Activated CD4-positive, alpha-beta T cell treated with anti-CD3 and anti-CD28 coated beads, Interleukin-2, amount 10 ng/mL, durations not matched to agents 7 days and 5 days (primary cell): ENCODE measurements at places on chromosomes 13 and 19. TPM values are rescaled to one million over a fixed set of nuclear protein-coding genes. Genes with fewer than 3 reads are reported as not detected.

DNA sequence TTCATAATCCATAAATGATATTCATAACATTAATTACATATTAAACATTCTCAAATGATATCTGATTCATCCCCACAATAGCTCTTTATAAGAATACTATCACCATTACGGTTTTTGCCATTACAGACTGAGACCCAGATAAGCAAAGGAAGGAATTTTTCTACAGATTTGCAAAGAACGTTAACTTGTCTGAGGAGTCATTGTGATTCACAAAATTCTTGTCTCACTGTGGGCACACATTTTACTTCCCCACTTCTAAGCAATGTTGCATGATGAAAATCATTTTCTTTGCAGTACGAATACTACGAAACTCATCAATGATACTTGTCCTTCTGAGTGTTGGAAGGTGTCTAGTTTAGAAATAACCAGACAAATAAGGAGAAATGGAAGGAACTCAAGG is 70.1 kb downstream of the NALCN start:
- no peaks in the 10 kb centered on the region for H3K27me3 ChIP-seq
- no peak overlapping the region for H3K4me3 ChIP-seq
- no peaks in the 10 kb centered on the region for H3K36me3 ChIP-seq

DNA sequence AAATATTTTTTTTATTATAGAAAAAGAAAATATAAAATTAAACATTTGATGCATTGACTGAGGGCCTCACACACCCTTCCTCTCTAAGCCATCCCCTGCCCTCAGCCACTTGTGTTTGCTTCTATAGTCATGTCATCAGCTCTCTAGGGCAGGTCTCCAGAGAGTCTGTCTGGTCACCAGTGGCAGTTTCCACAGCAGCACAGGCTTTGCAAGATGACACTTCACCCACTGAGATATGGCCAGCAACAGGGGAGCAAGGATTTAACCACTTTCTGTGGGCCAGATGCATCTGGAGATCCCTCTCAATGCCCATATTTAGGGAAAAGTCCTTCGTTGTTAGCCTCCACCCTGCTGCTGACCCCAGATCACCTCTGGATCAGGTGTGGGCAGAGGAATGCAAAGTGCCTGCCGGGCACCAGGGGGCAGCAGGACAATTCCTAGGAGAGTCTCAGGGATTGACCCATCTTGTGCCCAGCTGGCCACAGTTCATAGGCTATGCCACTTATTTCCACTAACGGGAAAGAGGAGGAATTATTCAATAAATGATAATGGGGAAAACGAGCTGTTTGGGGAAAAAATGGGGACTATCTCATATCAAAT is 4.8 kb downstream of the ABCC4 start:
- H3K27ac ChIP-seq = no peak overlapping the region
- peaks cover 18% of the 10 kb centered on the region for H3K4me1 ChIP-seq
- no peak overlapping the region for H3K4me3 ChIP-seq
- DNase-seq = peak; percentile 7
- no peaks in the 10 kb centered on the region for H3K36me3 ChIP-seq

DNA sequence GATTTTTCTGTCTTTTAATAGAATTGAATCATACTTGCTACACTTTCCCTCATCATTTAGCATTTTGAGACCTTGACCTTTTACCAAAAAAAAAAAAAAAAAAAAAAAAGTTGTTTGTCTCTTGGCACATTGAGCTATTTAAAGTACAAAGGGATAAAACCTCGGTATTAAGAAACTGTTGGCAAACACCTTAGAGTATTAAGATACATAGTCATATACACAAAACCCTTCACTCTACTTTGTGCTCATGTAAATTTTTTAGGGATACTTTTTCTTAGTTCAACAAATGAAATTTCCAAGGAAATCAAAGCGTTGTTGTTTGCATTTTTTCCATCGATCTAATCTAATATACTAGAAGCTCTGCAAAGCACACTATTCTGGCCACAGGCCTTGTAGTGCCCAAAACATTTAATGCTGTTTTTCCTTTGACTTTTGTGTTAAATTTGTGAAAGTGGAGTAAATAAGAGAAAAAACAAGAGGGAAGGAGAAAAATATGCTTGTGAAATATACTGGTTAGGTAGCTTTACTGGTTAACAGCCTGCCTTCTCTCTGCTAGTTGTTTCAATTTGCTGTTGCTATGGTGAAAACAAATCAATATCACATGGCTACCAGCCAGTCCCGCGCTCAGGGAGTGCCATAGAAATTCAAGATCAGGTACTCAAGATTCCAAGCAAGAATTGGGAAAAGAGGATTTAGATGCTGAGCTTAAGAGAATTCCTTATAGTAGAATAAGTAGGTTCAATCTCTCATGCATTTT is 2.6 kb downstream of the MBNL2 start:
- H3K36me3 ChIP-seq = peaks cover 4% of the 10 kb centered on the region
- peaks cover 61% of the 10 kb centered on the region for H3K4me1 ChIP-seq
- peak overlapping the region; percentile 86 for H3K27ac ChIP-seq
- H3K4me3 ChIP-seq = peak overlapping the region; percentile 84
- DNase-seq = peak; percentile 38
- no peaks in the 10 kb centered on the region for H3K27me3 ChIP-seq

- peaks cover 41% of the 10 kb centered on the region for H3K4me1 ChIP-seq
- H3K36me3 ChIP-seq = peaks cover 13% of the 10 kb centered on the region
- H3K4me3 ChIP-seq = peak overlapping the region; percentile 79
- peak; percentile 77 for DNase-seq
- peaks cover 2% of the 10 kb centered on the region for H3K27me3 ChIP-seq
Measured at GRCh38 chr19:8209462-8210378, 550 bp downstream of the CERS4 start.

GRCh38 chr13:27309967-27310598 is 39.5 kb downstream of the RASL11A start:
- H3K4me1 ChIP-seq = peaks cover 16% of the 10 kb centered on the region
- no peak overlapping the region for H3K27ac ChIP-seq

DNA sequence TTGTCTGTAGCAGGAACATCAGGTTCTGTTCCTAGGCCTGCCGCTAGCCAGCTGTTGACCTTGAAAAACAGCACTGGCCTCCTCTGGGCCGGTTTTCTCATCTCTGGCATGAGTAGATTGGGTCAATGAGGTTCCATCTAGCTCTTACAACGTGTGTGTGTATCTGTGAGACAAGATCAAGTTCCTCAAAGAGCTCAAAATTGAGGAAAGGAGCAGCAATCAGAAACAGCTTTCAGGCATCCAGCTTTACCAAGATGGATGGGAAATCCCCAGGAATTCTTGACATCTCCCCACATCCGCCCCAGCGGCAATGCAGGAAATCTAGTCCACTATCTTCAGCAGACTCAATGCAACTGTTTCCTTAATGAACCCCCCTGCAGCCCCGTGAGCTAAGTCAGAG is 4.9 kb downstream of the FLT1 start:
- no peak overlapping the region for H3K27ac ChIP-seq
- peaks cover 24% of the 10 kb centered on the region for H3K4me1 ChIP-seq
- peaks cover 27% of the 10 kb centered on the region for H3K27me3 ChIP-seq
- DNase-seq = no peak
- no peak overlapping the region for H3K4me3 ChIP-seq

DNA sequence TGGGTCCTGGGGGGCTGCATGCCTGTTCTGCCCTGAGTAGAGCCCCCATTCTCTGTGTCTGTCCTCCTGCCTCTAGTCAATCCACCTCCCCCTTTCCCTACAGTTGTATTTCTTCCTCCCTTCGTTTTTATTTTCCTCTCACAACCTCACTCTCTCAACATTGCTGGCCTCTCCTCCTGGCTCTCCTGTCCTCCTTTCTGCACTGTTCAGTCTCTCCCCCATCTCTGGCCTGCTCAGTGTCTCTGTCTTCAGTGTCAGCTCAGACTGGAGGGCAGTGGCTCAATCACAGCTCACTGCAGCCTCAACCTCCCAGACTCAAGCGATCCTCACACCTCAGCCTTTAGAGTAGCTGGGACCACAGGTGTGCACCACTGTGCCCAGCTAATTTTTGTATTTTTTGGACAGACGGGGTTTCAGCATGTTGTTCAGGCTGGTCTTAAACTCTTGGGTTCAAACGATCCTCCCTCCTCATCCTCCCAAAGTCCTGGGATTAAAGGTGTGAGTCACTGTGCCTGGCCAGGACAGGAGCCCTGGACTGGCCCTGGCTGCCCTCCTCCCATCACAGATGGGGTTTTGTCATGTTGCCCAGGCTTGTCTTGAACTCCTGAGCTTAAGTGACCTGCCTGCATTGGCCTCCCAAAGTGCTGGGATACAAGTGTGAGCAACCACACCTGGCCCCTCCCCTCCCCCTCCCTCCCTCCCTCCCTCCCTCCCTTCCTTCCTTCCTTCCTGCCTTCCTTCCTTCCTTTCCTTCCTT is 32.0 kb upstream of the IGFL1 start:
- no peak for DNase-seq
- H3K27ac ChIP-seq = no peak overlapping the region
- no peaks in the 10 kb centered on the region for H3K4me1 ChIP-seq
- H3K36me3 ChIP-seq = no peaks in the 10 kb centered on the region
- H3K27me3 ChIP-seq = peaks cover 30% of the 10 kb centered on the region

DNA sequence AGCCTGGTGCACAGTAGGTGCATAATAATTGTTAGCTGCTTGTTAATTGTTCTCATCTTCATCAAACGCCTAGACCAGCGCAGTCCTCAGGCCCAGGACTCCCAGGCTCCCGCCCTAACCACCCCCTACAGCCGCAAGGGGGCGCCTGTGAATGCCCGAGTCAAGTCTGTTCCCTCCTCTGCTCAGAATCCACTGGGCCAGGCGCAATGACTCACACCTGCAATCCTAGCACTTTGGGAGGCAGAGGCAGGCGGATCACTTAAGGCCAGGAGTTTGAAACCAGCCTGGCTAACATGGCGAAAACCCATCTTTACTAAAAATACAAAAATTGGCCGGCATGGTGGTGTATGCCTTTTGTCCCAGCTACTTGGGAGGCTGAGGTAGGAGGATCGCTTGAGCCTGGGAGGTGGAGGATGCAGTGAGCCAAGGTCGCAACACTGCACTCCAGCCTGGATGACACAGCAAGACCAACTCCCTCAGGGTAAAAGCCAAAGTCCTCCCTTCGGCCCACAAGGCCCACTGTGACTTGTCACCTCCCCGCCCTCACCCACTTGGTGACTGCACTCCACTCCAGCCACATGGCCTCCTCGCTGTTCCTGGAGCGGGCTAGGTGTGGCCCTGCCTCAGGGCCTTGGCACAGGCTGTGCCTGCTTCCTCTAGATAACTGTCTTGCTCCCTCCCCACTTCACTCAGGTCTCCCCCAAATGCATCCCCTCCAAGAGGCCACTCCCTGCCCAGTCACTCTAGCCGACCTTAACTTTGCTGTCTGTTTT is 9.1 kb downstream of the ZNF653 start:
- DNase-seq = peak; percentile 65
- no peaks in the 10 kb centered on the region for H3K27me3 ChIP-seq
- peak overlapping the region; percentile 17 for H3K27ac ChIP-seq
- H3K4me3 ChIP-seq = no peak overlapping the region
- peaks cover 11% of the 10 kb centered on the region for H3K36me3 ChIP-seq

DNA sequence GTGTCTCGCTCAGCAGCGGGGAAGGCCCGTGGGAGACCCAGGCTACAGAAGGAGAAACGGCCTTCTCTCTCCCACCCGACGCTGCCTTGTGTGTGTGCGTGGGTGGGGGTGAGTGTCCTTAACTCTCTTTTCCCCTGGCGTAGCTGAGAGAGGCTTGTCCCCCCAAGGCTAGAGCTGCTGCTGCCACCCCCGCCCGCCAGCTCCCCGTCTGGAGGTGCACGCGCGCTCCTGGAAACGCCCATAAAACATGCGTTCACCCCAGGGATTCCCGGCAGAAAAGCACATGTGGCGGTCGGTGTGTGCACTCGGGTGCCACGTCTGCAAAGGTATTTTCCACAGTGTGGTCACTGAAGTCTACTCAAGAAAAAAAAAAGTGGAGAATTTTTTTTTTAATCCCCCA is 36.1 kb downstream of the GADD45B start:
- H3K27me3 ChIP-seq = peaks cover 2% of the 10 kb centered on the region
- H3K4me1 ChIP-seq = peaks cover 15% of the 10 kb centered on the region
- no peak for DNase-seq
- H3K36me3 ChIP-seq = no peaks in the 10 kb centered on the region

DNA sequence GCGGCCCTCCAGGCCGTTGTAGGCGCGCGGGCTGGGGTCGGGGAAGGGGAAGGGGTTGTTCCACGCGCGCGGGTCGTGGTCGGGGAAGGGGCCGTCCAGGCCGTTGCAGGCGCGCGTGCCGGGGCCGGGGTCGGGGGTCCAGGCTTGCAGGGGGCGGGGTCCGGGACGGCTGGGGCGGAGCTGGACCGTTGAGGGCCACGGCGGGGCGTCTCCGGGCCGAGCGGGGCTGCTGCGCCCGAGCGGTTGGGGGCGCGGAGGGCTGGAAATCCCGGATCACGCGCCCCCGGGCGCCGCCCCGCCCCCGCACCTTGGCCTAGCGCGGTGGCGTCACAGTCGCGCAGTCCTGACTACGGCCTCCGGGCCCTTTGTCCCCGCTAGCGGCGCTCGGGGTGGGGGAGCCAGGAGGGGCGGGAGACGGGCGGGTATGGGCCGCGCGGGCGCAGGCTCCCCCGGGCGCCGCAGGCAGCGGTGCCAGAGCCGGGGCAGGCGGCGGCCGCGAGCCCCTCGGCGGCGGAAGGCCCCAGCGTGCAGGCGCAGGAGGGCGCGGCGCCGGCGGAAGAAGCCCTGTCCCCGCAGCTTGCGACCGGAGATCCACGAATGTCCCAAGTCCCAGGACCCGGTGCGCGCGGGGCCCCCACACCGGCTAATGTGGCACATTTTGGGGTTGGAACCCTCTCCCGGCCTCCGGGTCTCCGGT is 665 bp downstream of the GPX4 start:
- peak overlapping the region; percentile 72 for H3K4me3 ChIP-seq
- H3K4me1 ChIP-seq = peaks cover 38% of the 10 kb centered on the region
- peak overlapping the region; percentile 5 for H3K27ac ChIP-seq
- peaks cover 9% of the 10 kb centered on the region for H3K36me3 ChIP-seq
- DNase-seq = peak; percentile 70

DNA sequence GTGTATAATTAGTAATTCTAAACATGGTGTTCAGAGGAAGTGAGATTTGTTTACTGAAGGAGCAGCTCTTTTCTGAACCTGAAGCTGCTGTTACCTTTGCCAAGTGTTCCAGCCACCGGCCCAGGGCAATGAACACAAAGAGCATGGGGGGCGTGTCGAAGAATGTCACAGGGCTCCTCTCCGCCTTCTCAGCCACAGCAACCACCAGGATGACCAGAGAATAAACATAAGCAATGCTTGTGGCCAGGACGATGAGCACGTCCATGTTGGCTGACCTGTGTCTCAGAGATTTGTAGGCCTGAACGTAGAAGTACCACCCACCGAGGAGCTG is 53.1 kb downstream of the ATP7B start:
- DNase-seq = no peak
- no peaks in the 10 kb centered on the region for H3K27me3 ChIP-seq
- no peak overlapping the region for H3K27ac ChIP-seq

Gene IGFL2
- total RNA-seq = not detected

Gene SEMA6B
- not detected for total RNA-seq

Gene PSG4
- not detected for total RNA-seq

Gene DAND5
- total RNA-seq = 0.20 TPM

Gene AMER2
- total RNA-seq = not detected

Gene WDR87
- not detected for total RNA-seq

Gene C19orf81
- not detected for total RNA-seq

Gene CEACAM16
- total RNA-seq = not detected
